Lung (tissue), 17 donors: ENCODE measurements at places on chromosomes 1 and 21. TPM values are rescaled to one million over a fixed set of nuclear protein-coding genes. Genes with fewer than 3 reads are reported as not detected.

DNA sequence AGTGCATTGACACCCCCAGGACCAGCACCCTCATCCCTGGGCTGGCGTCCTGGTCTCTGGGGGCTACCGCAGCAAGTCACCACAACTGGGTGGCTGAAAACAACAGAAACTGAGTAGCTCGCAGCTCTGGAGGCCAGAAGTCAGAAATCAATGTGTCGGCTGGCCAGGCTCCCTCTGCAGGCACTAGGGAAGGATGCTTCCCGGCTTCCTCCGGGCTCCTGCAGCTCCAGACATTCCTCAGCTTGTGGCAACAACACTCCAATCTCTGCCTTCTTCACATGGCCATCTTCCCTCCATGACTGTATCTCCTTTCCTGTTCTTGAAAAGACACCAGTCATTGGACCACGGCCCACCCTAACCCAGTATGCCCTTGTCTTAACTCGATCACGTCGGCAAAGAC, 224.2 kb downstream of the NPHP4 start:
- H3K4me1 ChIP-seq = peaks cover 7% of the 10 kb centered on the region
- H3K4me3 ChIP-seq = no peak overlapping the region
- H3K27me3 ChIP-seq = peaks cover 4% of the 10 kb centered on the region
- H3K36me3 ChIP-seq = no peaks in the 10 kb centered on the region
- no peak overlapping the region for H3K27ac ChIP-seq
- DNase-seq = no peak

GRCh38 chr1:19462781-19463503, 22.4 kb downstream of the CAPZB start:
- no peak overlapping the region for H3K4me3 ChIP-seq
- H3K4me1 ChIP-seq = peaks cover 15% of the 10 kb centered on the region
- H3K27me3 ChIP-seq = no peaks in the 10 kb centered on the region
- no peak for DNase-seq

GRCh38 chr1:89980605-89981004, 14.3 kb upstream of the ZNF326 start:
- no peak overlapping the region for H3K4me3 ChIP-seq
- no peaks in the 10 kb centered on the region for H3K27me3 ChIP-seq
- no peaks in the 10 kb centered on the region for H3K4me1 ChIP-seq
- no peaks in the 10 kb centered on the region for H3K36me3 ChIP-seq
- no peak overlapping the region for H3K27ac ChIP-seq

DNA sequence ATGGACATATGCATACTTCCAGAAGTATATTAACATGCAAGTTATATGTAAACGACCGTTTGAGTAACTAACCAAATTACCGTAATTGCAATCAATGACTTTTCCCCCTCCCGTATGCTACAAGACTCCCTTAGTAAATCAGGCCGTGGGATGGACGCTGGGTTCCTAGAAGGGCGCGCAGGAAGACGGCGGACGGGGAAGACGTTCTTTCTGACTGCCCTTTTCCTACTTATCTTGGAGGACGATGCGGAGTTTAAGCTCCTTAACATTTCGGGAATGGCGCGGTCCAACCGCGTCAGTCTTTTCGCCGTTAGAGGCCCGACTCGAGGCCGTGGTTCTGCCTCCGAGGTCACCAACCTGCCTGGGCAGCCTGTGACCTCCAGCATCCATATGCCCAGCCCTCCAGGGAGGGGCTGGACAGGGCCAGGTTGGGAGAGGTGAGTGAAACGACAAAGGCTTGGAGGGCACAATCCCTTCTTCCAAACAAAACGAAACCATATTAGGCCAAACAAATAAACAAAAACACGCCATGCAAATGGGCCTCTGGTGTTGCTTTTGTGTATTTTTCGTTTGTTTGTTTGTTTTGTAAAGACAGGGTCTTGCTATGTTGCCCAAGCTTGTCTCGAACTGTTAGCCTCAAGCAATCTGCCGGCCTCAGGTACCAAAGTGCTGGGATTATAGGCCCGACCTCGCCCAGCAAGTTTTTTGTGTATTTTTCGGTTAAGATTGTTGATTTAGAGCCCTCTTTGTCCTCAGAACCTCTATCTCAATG, 873 bp upstream of the PI4KB start:
- peak overlapping the region; percentile 93 for H3K27ac ChIP-seq
- H3K4me3 ChIP-seq = peak overlapping the region; percentile 42
- no peaks in the 10 kb centered on the region for H3K27me3 ChIP-seq
- no peak for DNase-seq
- H3K4me1 ChIP-seq = peaks cover 5% of the 10 kb centered on the region
- H3K36me3 ChIP-seq = no peaks in the 10 kb centered on the region

- no peaks in the 10 kb centered on the region for H3K27me3 ChIP-seq
- peaks cover 53% of the 10 kb centered on the region for H3K4me1 ChIP-seq
- no peaks in the 10 kb centered on the region for H3K36me3 ChIP-seq
- H3K4me3 ChIP-seq = no peak overlapping the region
Measured at GRCh38 chr1:212633161-212633560, 24.6 kb downstream of the ATF3 start.

DNA sequence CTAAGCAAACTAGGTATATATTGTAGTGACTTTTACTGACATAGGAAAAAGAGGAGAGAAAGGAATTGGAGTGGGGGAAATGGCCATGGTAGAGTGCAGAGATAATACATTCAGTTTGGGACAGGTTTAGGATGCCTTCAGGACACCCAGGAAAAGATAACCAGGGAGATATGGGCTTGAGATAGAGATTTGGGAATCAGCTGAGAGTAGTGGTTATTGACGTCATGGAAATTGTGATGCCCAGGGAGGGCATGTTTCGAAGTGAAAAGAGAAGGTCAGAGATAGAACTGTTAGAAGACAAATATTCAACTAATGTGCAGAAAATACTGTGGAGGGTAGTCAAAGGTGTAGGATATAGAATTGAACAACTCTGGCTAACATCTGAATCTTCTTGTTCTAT, 40.6 kb downstream of the CAMSAP2 start:
- peaks cover 5% of the 10 kb centered on the region for H3K36me3 ChIP-seq
- no peak for DNase-seq
- H3K4me1 ChIP-seq = peaks cover 26% of the 10 kb centered on the region
- H3K4me3 ChIP-seq = no peak overlapping the region
- H3K27ac ChIP-seq = no peak overlapping the region

DNA sequence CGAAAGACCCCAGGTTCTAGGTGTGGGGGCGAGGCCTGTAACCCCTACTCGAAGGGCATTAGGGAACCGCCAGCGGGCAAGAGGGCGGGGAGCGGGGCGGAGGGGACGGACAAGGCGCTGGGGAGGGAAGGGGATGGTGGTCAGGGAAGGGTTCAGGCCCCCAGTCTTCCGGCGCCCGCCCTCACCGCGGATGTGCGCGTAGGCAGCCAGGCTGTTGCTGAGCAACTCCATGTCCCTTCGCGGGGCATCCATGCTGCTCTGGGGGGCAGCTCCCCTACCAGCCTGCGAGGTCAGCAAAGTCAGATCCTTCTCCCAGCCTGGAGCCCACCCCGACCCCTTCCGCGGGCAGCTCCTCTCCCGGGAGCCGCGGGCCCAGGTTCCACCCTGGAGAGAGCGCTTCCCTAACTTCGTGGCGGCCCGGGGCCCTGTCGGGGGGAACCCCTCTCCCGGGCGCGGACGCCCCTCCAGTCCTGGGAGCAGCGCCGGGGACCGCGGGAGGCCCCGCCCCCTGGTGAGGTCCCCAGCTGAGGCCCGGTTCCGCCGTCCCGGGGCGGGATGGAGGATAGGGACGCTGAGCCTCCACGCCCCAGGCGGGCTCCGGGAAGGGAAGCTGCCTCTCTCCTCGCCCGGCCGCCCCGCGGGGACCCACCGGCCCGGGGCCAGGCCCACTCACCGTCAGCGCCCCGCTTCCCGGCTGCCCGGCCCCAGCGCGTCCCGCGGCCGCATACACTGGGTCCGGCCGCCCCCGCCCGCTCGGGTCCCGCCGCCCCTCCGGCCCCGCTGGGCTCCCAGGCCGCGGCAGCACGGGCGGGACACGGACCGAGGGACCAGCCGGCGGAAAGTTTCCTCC, 434 bp downstream of the EVA1B start:
- H3K36me3 ChIP-seq = peaks cover under 1% of the 10 kb centered on the region
- no peaks in the 10 kb centered on the region for H3K27me3 ChIP-seq
- peak overlapping the region; percentile 72 for H3K27ac ChIP-seq
- peaks cover 28% of the 10 kb centered on the region for H3K4me1 ChIP-seq

DNA sequence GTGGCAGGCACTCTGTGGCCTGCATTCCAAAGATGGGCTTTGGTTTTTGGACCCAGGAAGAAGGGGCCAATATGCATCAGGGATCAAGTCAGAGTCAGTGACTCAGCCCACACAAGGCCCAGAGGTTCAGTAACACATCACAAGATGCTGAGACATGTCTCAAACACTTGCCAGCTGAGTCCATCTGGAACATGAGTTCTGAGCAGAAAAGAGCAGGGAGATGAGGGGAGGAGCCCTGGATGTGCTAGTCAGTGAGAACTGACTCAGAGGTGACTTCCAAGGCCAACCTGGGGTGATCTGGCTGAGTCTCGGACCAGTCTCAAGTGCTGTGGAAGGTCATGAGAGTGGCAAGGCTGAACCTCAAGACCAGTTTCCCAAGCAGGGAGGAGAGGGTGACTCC, 150.1 kb downstream of the CDC7 start:
- H3K27ac ChIP-seq = no peak overlapping the region
- H3K4me1 ChIP-seq = peaks cover 3% of the 10 kb centered on the region
- no peaks in the 10 kb centered on the region for H3K36me3 ChIP-seq
- H3K27me3 ChIP-seq = no peaks in the 10 kb centered on the region
- DNase-seq = peak; percentile 89

DNA sequence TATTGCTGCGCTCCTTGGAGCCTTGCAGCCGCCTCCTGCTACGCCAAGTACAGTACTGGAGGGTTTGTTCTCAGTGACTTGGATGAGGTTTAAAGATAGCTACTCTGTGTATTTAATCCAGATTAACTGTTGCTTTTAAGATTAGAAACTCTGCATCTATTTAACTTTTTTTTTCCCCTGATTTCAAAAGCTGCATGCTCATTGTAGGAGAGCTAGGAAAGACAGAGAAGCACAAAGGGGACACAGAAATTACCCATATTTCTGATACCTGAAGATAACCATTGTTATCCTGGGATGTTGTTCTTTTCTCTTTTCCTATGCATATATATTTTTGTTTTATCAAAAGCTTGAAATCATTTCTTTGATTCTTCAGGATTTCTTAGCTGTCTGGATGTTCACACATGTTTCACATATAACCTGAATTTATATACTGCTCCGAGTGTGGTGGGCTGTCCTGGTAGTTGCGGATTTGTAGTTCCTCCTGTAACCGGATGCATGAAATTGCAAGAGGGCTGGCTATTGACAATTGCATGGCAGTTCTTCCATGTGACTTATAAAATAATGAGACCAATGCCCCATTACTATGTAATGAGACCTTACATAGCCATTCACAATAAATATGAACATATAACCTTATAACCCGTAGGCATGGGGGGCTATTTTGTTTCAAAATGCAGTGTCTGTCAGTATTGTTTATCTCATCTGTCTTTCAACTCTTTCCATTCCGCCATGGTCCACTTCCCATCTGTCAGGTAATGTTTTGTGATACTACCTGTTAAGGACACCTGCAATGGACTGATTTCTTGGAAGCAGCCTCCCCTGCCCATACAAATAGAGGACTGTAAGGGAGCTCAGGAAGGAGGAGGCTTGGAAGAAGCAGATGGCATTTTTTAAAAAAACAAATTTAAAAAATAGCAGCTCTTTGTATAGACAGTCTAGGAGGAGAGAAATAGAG, 1.4 kb downstream of the RAVER2 start:
- no peaks in the 10 kb centered on the region for H3K36me3 ChIP-seq
- peak; percentile 73 for DNase-seq
- peak overlapping the region; percentile 76 for H3K27ac ChIP-seq
- H3K4me1 ChIP-seq = peaks cover 36% of the 10 kb centered on the region
- no peak overlapping the region for H3K4me3 ChIP-seq
- no peaks in the 10 kb centered on the region for H3K27me3 ChIP-seq

- no peak overlapping the region for H3K4me3 ChIP-seq
- H3K36me3 ChIP-seq = no peaks in the 10 kb centered on the region
- peak; percentile 90 for DNase-seq
- H3K4me1 ChIP-seq = peaks cover 21% of the 10 kb centered on the region
- H3K27me3 ChIP-seq = no peaks in the 10 kb centered on the region
Measured at GRCh38 chr1:153506831-153507413, 28.9 kb downstream of the S100A6 start.

GRCh38 chr1:167794043-167794442, 72.3 kb downstream of the MPZL1 start:
- H3K4me1 ChIP-seq = peaks cover 5% of the 10 kb centered on the region
- no peaks in the 10 kb centered on the region for H3K27me3 ChIP-seq
- H3K4me3 ChIP-seq = no peak overlapping the region

- no peak for DNase-seq
- no peaks in the 10 kb centered on the region for H3K36me3 ChIP-seq
- H3K27me3 ChIP-seq = no peaks in the 10 kb centered on the region
- H3K4me1 ChIP-seq = peaks cover 4% of the 10 kb centered on the region
- peak overlapping the region; percentile 33 for H3K27ac ChIP-seq
- no peak overlapping the region for H3K4me3 ChIP-seq
Measured at GRCh38 chr1:179029321-179029759, 3.6 kb downstream of the FAM20B start.

GRCh38 chr1:104092698-104093097, 343.0 kb downstream of the AMY1C start:
- no peak overlapping the region for H3K4me3 ChIP-seq
- no peak for DNase-seq
- H3K27me3 ChIP-seq = no peaks in the 10 kb centered on the region

DNA sequence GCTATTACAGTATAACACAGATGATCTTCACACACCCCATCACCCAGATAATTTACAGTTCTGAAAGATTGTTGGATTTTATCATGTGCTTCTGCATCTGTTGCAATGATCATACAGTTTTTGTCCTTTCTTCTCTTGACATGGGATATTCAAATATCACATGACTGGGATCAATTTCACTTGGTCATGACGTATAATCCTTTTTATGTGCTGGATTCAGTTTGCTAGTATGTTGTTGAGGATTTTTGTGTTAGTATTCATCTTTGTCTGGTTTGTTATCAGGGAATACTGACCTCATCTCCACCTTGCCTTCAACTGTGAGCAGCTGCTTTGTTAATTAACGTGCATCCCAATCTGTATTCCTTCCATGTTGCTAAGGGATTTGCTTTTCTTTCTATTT, 44.7 kb upstream of the DISC1 start:
- DNase-seq = no peak
- no peak overlapping the region for H3K4me3 ChIP-seq
- no peaks in the 10 kb centered on the region for H3K27me3 ChIP-seq
- no peaks in the 10 kb centered on the region for H3K36me3 ChIP-seq
- H3K27ac ChIP-seq = no peak overlapping the region

The BMP8B gene
- 4.9 TPM for total RNA-seq

The FCAMR gene
- total RNA-seq = 0.40 TPM

The C4BPA gene
- total RNA-seq = 203 TPM

The TFF3 gene
- 37.8 TPM for total RNA-seq
